Activated CD4-positive, CD25-positive, alpha-beta regulatory T cell (primary cell): ENCODE measurements at places on chromosomes 5 and 9.

- DNase-seq = no peak
Measured at GRCh38 chr9:129318121-129319075, 140.3 kb upstream of the IER5L start.

DNA sequence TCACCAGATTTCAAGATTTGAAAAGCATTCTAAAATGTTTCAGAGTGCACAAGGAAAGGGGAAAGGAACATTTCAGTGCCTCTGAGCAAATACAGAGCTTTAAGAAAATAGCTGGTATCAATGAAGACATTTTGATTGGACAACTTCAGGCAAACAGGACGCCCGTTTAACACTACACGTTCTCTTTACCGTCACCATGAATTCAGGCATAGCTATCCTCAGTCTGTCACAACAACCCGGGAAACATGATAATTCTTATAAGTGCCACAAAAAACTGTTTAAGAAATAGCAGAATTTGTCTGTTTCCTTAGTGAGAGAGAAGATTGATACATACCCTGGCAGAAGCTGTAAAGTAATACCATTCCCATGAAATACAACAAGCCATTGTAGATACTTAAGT, 392.4 kb upstream of the PDE4D start:
- DNase-seq = no peak

- DNase-seq = no peak
Measured at GRCh38 chr5:1541702-1542400, 18.1 kb upstream of the LPCAT1 start.

- DNase-seq = no peak
Measured at GRCh38 chr5:103785569-103785968, 223.0 kb upstream of the NUDT12 start.
